ENCODE measurements at places on chromosomes 2 and 18.
A peak's percentile ranks its signal among the peaks of the same experiment; 100 is the strongest.

GRCh38 chr2:113799375-113799774 is 42.9 kb upstream of the SLC35F5 start:
- peaks cover 13% of the 10 kb centered on the region for H3K4me1 ChIP-seq
- no peak for DNase-seq
- no peaks in the 10 kb centered on the region for H3K36me3 ChIP-seq
- H3K4me3 ChIP-seq, result no peak overlapping the region
- no peak overlapping the region for H3K27ac ChIP-seq

DNA sequence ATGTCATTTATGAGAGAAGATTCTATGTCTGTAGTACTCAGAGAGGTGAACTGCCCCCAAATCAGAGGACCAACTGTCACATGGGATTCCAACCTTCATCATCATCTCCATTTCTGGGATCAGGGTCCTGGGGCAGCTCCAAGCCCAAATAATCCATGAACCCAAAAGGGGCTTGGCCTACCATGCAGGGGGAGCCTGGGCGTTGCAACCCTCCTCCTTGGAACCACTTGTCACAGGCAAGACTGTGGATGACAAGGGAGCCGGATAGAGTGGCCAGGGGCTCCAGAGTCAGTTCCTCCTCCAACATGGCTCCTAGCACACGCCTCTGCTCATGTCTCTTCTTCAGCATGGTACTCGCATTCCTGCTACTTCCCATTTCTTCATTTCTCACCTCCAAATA is 7.9 kb downstream of the CTLA4 start:
- no peak for DNase-seq
- no peaks in the 10 kb centered on the region for H3K4me1 ChIP-seq
- no peak overlapping the region for H3K27ac ChIP-seq
- H3K27me3 ChIP-seq, result no peaks in the 10 kb centered on the region
- H3K4me3 ChIP-seq, result no peak overlapping the region

DNA sequence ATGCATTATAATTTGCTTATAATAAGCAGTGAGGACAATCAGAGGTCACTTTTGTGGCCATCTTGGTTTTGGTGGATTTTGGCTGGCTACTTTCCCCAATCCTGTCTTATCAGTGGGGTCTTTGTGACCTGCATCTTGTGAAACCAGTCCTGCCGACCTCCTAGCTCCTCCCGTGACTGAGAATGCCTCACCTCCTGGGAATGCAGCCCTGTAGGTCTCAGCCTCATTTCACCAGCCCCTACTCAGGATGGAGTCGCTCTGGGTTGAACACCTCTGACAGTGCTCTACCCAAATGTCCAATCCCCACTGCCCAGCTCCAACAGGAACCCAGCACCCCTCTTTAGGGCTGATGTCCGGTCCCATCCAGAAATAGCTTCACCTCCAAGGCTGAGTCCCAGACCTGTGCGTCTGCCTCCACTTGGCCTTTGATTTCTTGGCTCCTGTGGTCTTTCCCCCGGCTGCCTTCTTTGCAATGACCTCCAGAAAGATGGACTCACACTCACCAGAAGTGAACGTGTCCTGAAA is 31.3 kb upstream of the PXDN start:
- no peaks in the 10 kb centered on the region for H3K4me1 ChIP-seq
- no peak overlapping the region for H3K27ac ChIP-seq
- H3K4me3 ChIP-seq, result no peak overlapping the region
- peaks cover 33% of the 10 kb centered on the region for H3K27me3 ChIP-seq

DNA sequence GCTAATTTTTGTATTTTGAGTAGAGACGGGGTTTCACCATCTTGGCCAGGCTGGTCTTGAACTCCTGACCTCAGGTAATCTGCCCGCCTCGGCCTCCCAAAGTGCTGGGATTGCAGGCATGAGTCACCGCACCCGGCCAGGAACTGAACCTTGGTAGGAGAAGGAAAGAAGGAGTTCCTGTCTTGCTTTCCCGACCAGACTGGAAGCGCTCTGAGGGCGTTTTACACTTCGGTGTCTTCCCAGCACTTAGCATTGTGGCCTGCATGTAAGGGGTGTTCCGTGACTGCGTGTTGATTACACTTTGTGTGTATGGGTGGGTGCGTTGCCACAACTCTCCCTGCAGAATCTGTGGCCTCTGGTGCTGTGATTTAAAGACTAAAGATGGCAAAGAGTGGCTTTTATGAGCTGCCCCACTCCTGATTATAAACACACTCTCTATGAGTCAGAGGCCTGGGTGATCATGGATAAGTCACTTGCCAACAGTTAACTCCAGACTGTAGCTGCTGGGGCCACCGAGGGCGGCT is 46.0 kb downstream of the ODC1 start:
- no peaks in the 10 kb centered on the region for H3K36me3 ChIP-seq
- H3K4me3 ChIP-seq, result no peak overlapping the region

GRCh38 chr18:62157843-62158242 is 29.0 kb downstream of the PIGN start:
- H3K27me3 ChIP-seq, result no peaks in the 10 kb centered on the region
- H3K4me1 ChIP-seq, result no peaks in the 10 kb centered on the region
- H3K4me3 ChIP-seq, result no peak overlapping the region
- no peak overlapping the region for H3K27ac ChIP-seq
- peaks cover 22% of the 10 kb centered on the region for H3K36me3 ChIP-seq

DNA sequence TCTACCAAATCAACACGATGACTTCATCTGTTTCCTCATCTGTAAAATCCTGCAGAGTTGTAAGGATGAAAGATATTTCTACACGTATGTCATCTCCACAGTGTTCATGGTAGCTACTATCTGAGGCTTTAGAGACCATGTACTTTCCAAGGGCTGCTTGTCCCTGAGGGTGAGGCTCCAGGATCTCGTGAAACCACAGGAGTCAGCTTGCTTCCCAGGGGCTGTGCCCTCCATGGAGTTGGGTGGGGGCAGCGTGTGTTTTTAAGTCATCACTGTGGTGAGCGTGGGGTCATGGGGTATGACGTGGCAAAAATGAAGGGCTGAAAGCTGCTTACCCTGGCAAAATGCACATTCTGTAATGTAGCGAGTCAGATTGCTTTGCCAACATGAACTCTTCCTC is 81.6 kb downstream of the ASAP2 start:
- H3K4me1 ChIP-seq, result peaks cover 29% of the 10 kb centered on the region
- H3K27me3 ChIP-seq, result no peaks in the 10 kb centered on the region
- DNase-seq, result no peak
- H3K4me3 ChIP-seq, result no peak overlapping the region

DNA sequence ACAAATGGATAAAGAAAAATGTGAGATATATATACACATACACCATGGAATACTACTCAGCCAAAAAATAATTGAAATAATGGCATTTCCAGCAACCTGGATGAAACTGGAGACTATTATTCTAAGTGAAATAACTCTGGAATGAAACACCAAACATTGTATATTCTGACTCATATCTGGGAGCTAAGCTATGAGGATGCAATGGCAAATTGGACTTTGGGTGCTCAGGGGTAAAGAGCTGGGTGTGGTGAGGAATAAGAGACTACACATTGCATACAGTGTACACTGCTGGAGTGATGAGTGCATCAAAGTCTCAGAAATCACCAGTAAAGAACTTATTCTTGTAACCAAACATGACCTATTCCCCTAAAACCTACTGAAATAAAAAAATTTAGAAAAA is 636.0 kb upstream of the LRATD1 start:
- no peak overlapping the region for H3K27ac ChIP-seq
- H3K27me3 ChIP-seq, result no peaks in the 10 kb centered on the region
- no peak for DNase-seq
- H3K4me3 ChIP-seq, result no peak overlapping the region

- H3K4me3 ChIP-seq, result no peak overlapping the region
- no peaks in the 10 kb centered on the region for H3K4me1 ChIP-seq
- no peaks in the 10 kb centered on the region for H3K27me3 ChIP-seq
- DNase-seq, result no peak
Measured at GRCh38 chr2:47818777-47819176, 35.8 kb downstream of the MSH6 start.

DNA sequence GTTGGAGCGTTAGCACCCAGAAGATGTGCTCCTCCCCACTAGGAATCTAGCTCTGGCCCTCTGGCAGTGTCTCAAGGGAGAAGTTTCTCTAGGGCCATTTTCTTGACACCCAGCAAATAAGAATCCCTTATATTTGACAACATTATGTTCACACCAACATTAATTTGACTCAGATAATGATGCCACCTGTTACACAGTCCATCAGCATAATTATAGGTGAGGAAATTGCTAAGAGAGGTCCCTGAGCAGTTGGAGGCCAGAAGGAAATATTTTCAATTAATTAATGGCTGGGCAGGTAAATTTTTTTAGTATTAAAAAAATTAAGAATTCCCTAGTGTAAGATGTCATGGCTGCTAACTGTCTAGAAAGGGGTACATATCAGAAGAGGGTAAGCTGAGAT is 36.5 kb downstream of the PRKCE start:
- no peak overlapping the region for H3K27ac ChIP-seq
- peaks cover 64% of the 10 kb centered on the region for H3K4me1 ChIP-seq
- no peaks in the 10 kb centered on the region for H3K36me3 ChIP-seq
- no peaks in the 10 kb centered on the region for H3K27me3 ChIP-seq

GRCh38 chr2:69092857-69093256 is 79.9 kb downstream of the ANTXR1 start:
- DNase-seq, result no peak
- no peak overlapping the region for H3K27ac ChIP-seq
- no peaks in the 10 kb centered on the region for H3K27me3 ChIP-seq
- H3K36me3 ChIP-seq, result peaks cover 7% of the 10 kb centered on the region
- peaks cover 25% of the 10 kb centered on the region for H3K4me1 ChIP-seq
- H3K4me3 ChIP-seq, result no peak overlapping the region

DNA sequence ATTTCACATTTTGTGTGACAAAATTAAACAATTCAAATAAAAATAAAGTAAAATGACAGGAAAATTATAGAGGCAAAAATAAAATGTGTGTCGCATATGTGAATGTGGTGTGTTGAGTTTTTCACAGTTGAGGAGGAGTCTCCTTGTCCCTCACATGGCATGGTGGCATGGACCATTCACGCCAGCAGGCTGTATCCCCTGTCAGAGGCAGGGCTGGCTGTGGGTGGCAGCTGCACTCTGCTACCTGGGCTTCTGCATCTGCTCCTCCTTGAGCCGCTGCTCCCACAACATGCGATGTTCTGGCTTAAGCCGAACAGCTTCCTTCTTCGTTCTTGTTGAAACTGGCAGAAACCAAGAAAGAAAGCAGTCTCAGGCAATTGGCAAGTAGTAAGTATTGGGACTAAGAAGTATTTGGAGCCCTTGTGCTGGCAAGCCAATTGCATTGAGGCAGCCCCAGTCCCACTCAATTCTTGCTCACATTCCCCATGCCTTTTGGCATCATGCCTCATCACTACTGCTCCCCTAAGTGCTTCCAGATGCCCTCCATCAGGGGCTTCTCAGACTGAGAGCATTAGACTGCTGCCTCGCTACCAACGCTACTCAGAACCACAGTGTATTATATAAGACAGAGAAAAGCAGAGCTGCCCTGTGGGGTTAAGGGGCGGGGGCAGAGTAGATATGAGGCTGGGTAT is 177.9 kb upstream of the NABP1 start:
- no peak overlapping the region for H3K4me3 ChIP-seq
- no peak overlapping the region for H3K27ac ChIP-seq
- H3K4me1 ChIP-seq, result peaks cover 30% of the 10 kb centered on the region
- no peaks in the 10 kb centered on the region for H3K36me3 ChIP-seq
- no peak for DNase-seq
- H3K27me3 ChIP-seq, result no peaks in the 10 kb centered on the region

DNA sequence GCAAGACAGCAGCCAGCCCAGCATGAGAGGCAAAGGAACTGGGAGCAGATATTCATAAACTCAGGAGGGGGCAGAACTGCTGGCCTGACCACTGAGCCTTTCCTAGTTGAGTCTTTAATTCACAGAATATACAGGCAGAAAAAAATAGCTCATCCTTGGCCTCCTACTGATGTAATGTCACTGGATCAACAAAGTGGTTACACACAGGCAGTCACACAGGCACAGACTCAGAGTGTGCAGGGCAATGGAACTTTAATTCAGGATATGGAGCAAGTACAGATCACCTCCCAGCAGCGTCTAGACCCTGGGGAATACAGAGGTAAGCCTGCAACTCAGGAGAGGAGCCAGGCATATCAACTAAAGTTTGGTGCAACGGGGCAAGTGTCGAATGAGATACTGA is 75.4 kb downstream of the TNP1 start:
- H3K4me1 ChIP-seq, result no peaks in the 10 kb centered on the region
- no peak overlapping the region for H3K4me3 ChIP-seq
- no peak overlapping the region for H3K27ac ChIP-seq

GRCh38 chr2:223815884-223816570 is 21.4 kb downstream of the AP1S3 start:
- no peak overlapping the region for H3K27ac ChIP-seq
- H3K27me3 ChIP-seq, result no peaks in the 10 kb centered on the region
- no peak overlapping the region for H3K4me3 ChIP-seq
- no peaks in the 10 kb centered on the region for H3K36me3 ChIP-seq

DNA sequence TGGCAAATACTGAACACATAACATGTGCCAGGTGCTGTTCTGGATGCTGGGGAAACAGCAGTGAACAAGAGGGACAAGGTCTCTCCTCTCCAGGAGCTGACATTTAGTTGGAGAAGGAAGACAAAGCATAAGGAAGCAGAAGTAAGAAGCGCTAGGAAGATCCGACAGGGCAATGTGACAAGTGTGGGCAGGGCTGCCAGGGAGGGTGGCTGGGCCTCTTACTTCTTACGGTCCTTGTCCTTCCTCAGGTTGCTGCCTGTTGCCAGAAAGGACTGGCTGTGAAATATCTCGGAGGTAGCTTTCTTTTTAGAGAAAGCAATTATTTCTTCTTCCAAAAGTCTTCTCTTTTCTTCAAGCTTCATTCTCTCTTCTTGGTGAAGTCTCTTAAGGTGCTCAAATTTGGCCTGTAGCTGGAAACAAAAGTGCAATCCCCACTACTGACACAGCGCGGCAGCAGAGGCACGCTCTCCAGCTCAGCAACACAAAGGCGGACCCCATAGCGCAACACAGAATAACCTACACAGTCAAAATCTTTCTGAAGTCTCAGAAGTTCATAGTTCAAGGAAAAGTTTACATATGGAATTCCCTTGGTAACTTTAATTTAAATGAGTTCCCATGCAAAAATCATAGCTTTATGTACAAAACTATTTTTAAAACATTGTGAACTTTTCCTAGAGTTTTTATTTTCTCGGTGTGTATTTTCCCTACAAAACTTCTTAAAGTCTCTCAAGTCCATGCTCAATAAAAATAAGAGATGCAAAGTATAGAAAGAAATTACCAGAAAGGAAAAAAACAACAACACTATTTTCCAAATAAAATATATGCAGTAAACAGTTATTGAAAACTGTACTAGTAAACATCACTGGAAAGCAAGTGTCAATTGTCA is 67.7 kb downstream of the SEPTIN10 start:
- H3K27me3 ChIP-seq, result no peaks in the 10 kb centered on the region
- no peak overlapping the region for H3K4me3 ChIP-seq
- H3K36me3 ChIP-seq, result peaks cover 12% of the 10 kb centered on the region
- peak; percentile 57 for DNase-seq

GRCh38 chr2:60844105-60844504 is 37.3 kb upstream of the REL start:
- no peak overlapping the region for H3K4me3 ChIP-seq
- H3K4me1 ChIP-seq, result no peaks in the 10 kb centered on the region

- peaks cover 12% of the 10 kb centered on the region for H3K36me3 ChIP-seq
- H3K27me3 ChIP-seq, result no peaks in the 10 kb centered on the region
Measured at GRCh38 chr2:232141591-232141990, 180.1 kb downstream of the DIS3L2 start.

GRCh38 chr2:150981826-150982225 is 279.8 kb downstream of the RBM43 start:
- H3K27me3 ChIP-seq, result no peaks in the 10 kb centered on the region
- H3K36me3 ChIP-seq, result no peaks in the 10 kb centered on the region
- H3K4me3 ChIP-seq, result no peak overlapping the region
- DNase-seq, result no peak
- no peaks in the 10 kb centered on the region for H3K4me1 ChIP-seq
- H3K27ac ChIP-seq, result no peak overlapping the region

- no peak overlapping the region for H3K4me3 ChIP-seq
- no peak for DNase-seq
- no peaks in the 10 kb centered on the region for H3K36me3 ChIP-seq
- H3K4me1 ChIP-seq, result peaks cover 20% of the 10 kb centered on the region
- no peak overlapping the region for H3K27ac ChIP-seq
Measured at GRCh38 chr2:25620711-25621110, 52.7 kb downstream of the DTNB start.
